T-cell (primary cell): ENCODE measurements at places on chromosomes 7 and 10.

DNA sequence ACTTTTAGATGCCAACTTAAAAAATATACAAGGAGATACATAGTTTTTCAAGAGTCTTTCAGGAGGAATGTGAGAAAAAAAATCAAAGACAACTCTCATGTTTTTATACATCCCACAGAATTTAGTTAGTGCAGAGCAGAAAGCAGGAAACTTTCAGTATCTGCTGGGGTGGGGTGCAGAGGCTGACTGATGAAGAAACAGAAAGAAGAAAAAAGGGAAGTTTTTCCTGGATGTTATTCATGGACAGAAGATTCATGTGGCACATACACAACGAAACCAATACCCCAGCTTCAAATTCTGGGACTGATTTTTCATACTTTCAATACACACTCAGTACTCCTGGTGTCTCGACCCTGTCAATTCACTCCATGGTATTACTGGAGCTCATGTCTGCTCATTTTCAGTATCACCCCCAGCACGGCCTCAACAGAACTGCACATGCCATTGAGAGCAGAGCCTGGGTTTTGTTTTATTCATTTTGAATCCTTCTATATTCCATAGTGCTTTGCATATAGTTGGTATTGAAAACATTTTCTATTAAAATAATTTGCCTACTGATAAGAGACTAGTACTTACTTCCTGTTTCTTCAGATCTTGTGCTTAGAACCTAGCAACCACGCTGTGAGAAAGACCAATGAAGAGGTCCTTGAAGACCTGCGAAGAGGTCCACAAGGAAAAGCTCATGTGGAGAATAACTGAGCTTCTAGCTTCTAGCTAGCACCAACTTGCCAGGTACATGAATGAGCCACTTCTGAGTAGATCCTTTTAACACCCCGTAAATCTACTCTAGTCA lies 49.0 kb downstream of the NDUFB2 start:
- no peak for DNase-seq

DNA sequence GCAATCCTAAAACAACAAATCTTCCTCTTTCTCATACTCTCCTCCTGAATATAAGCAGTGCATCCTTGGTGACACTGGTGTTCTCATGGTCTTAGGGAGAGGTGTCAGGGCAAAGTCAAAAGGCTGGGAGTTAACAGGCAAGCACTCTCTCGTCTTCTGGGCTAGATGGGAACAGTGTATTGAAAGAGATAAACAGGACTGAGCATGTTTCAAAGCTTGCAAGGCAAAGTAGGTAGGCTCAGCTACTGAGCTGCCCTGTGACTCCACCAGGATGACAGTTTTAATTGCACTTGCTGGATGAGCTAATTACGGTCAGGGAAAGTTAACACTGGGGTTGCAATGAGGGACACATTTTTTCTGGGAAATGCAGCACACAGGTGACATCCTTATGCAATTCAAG lies 554.9 kb upstream of the NRP1 start:
- DNase-seq, result no peak

DNA sequence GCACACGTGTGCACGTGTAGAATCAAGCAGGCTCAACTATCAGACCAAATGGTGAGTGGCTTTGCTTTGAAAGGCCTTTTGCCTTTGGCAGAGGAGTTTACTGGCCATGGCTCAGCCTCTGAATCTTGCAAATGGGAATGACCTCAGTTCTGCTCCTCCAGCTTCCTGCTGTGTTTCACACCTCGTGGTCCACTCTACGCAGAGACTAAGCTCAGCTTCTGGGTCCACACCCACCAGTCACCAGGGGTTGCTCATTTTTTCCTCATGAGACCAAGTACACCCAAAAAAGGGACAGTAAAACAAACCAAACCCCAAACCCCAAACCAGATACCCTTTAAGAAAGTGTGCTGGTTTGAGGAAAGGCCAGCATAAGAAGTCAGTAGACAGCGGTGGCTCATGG lies 236.4 kb downstream of the DNAJB6 start:
- DNase-seq, result no peak

DNA sequence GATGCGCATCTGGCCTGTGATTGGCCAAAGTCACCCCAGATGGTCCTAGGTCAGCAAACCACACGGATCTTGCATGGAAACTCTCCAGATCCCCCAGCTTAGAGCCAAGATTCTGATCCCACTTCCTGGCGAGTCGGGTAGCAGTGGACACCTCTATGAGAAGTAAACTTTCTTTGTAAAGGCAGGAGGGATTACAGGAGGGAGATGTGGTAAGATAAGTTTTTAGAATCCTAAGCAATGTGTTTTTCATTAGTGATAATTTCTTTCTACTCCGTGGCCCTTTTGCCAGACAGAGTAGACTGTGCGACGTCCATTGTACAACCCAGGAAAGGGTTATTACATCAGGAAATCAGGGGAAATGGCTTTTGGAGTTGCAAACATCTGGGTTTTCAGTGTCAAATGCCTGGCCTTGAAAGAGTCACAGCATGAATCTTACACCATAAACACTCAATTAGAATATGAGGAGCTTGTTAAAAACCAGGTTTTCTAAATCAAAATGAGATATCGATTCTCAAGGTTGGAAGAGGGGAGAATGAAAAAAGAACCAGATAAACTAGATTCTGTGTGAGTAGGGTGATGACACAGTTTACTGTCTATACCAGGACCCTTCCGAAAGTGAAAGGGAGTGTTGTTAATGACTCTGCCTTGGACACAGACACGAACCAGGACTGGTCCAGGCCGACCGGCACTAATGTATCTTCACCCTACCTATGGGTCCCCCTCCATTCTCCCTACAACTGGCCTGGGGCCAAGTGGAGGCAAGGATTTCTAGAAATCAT lies 61.9 kb upstream of the WAC start:
- DNase-seq, result no peak

DNA sequence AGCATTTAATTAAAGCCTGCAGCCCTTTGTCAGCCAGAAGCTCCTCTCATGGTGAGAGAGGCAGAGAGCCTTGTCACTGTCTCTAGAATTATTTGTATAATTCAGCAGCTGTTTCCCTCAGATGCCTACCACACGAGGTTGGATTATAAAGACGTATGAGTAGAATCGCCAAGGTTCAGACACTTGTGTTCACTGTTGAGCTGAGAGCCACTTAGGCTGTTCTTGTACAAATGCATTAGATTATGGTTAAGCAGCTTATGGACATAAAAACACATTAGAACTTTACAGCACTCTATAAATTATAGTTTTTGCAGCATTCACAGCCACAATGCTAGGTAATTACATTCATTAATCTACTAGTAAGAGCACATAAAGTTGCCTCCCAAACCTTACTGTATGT lies 282.6 kb downstream of the AUTS2 start:
- no peak for DNase-seq

DNA sequence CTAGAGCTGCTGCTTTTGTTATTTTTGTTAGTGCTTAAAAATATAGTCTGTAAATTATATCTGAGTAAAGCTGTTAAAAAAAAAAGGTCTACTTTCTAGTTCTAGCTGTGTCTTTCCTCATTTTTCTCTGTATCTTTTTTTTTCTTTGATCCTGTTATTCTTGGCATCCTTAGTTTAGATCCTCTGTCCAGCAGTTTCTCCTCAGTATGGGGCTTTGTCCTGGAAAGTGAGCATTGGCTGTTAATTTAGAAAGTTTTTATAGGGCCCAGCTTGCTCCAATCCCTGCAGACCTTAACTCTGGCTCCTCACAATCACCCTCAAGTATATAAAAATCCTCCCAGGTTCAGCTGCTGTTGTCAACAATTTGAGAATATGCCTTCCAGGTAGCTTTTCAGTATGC lies 23.5 kb downstream of the DDX50 start:
- DNase-seq, result no peak

DNA sequence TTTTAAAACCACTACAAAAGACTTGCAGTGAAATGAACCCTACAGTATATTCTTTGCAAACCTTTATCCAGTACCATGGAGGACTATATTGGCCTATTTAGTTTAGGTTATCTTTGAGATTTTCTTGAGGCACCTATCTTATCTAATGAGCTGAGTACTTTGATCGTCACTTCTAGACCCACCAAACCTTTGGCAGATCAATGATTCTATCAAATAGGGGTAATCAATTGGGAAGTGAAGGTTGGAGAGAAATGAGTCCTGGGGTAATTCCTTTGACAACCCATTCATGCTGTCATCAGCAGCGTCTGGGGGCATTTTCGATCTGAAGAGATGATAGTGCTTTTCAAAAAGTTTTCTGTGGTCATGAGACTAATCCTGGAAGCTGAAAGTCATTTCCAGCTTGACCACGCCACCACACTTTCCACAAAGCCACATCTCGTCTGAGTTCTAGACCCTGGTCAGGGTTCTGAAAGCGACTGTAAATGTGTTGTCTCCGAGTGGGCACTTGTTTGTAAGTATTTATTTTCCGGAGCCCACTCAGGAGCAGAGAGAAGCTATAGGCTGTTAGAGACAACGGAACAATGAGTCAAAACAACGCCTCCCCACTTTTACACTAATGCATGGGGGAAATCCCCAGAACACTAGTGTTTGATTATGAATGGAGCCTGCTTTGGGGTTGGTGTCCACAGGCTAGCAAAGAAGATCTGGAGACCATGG lies 4.8 kb downstream of the EGR2 start:
- no peak for DNase-seq

DNA sequence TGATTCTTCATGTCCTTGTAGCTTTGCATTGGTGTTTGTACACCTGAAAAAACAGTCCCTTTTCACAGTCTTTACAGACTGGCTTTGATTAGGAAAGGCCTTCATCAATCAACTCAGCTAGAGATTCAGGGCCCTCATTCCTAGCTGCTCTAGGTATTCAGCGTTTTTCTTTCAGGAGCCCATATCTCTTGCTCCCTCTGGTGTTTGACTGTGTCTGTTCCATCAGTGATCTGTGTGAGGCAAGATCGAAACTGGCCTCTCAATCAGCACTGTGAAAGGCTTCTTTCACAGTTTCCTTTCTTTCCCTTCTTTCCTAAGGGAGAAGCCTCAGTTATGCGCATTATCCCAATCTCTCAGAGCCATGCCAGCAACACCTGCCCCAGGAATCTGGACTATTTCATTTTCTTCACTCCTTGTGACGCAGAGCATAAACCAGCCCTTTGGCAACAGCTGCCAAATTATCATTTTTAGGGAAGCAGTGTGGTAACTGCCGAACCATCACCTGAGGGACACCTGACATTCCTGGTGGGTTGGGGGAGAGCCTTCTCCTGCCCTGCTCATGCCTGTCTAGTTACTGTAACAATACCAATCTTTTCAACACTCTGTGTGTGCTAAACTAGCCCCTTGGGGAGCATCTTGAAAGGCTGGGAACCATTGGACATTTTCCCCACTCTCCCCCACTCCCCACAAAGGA lies 75.7 kb upstream of the CCDC71L start:
- peak; percentile 19 for DNase-seq

GRCh38 chr10:113820507-113820906 lies 33.4 kb downstream of the DCLRE1A start:
- no peak for DNase-seq

GRCh38 chr7:117807676-117808075 lies 65.6 kb downstream of the CTTNBP2 start:
- no peak for DNase-seq

DNA sequence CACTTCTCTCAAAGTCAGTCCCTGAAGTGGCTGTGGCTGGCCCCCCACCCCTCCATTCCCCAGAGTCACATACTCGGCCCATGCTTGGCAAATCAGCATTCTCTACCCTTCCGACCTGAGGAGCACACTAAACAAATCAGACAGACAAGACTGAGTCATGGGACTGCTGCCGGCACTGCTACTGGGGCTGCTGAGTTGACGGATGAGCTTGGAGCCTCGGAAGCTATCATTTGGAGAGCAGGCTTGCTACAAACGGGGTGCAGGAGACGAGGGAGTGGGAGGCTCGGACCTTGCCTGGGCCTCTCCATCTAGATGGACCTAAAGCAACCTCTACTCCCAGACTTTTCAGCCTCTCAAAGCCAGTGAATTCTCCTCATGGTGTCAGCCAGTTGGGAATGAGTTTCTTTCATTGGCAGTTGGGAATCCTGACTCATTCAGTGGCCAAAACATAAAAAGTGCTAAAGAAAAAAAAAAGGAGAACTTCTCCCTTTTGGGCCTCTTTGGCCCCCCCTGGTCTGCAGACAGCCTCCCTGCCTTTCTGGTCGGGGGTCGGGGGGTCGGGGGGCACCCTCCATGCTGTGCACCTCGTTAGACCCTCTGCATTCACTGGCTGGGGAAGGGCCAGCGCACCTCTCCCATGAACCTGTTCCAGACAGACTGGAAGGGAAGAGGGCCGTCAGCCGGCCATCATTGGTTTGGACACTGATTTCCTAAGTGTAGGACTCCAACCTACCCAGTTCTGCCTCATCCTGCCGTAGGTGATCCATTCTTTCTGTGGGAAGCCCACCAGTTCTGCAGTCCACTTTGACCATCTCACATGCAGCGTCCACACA lies 52.3 kb upstream of the COL13A1 start:
- no peak for DNase-seq

DNA sequence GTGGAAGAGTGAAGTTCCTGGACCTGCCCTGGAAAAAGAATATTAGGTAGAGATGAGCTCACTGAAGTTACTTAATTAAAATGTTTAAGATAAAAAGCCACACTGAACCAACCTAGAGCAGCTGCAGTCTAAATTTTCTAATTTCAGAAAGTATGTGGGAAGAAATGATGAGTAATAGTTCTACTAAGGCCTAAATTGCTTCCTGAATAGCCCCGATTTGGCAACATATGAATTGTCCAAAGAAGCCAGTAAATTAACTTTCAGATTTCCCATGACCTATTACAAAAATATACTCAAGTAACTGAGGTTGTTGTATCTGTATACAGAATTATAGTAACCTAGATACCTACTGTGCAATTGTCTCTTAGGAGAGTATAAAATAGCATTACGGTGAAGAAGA lies 312.6 kb downstream of the IPMK start:
- no peak for DNase-seq

DNA sequence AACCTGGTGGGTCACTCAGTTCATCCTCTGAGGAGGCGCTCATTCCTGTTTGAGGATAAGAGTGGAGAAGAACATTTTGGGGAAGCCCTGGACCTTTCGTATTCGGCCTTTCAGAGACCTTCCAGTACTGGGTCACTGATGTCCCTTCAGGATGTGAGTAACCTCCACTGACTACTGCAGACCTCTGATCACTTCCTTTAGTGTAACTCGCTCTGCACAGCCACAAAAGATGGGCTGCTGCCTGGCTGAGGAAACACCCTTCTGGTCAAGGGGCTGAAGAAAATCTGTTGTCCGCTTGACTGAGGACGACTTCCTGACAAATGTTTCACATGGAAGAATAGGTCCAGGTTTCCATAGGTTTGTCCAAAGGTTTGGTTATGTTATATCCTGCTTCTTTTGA lies 15.9 kb upstream of the TBXAS1 start:
- no peak for DNase-seq

- DNase-seq, result no peak
Measured at GRCh38 chr7:155584763-155585531, 38.6 kb upstream of the CNPY1 start.

- DNase-seq, result no peak
Measured at GRCh38 chr7:131944556-131945069, 388.2 kb upstream of the PODXL start.

DNA sequence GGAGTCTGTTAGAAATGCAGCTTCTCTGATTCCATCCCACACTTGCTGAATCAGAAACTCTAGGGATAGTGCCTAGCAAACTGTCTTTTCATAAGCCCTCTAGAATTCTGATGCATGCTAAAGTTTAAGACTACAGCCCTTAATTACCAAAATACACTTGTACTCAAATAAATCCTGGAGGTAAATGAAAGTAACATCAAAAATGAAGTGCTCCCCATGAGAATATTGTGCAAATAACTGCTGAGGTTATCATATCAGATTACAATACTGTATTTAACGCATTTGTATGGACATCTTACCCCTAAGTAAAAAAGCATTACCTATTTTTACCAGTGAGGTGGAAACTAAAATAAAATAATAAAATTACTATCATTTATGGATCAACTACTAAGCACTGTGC lies 104.7 kb downstream of the CHCHD3 start:
- DNase-seq, result no peak
